ENCODE measurements at places on chromosomes 7 and 10.

DNA sequence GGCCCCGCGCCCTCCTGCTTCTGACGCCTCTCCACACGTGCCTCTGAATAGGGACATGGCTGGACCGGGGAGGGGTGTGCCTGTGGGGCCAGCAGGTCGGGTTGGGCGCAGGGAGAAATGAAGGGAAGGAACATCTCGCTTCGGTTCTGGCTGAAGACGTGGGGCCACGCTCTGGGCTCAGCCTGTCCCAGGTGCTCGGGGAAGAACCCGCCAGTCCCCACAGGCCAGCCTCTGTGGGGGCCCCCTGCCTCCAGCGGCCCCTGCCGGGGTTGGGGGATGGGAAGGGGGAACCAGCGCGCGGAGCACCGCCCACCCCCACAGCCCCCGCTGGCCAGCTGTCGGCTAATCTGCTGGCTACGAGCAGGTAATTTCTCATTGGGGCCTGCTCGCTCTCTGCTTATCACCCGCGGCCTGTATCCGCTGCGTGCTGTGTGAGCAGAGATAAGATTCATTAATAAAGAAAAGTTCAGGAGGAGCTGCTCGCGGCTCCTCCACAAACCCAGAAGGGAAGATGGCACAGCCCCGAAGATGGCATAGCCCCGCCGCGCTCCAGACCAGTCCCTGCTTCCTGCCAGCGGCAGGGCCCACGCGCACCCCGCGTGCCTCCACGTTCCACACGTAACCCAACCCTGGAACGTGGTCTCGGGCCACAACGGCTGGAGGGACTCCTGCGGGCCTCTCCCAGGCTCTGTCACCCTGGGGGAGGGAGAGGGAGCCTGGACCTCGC is 186.2 kb downstream of the ELFN1 start:
- DNase-seq: no peak

DNA sequence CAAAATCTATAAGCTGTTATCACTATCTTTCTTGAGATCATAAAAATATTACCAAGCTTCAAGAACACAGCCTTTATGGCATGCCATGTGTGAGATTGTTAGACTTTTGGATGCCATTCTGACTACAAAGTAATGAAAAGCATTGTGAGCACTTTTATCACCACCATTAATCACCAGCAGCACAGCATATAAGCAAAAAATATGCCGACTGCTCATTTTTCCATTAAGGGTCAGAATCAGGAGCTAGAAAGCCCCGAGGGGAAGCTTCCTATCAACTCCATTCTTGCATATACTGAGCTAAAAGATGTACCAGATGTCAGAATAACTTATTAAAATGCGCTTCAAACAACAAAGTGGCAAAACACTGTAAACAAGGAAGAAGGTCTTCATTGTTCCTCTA is 114.3 kb downstream of the LMBR1 start:
- DNase-seq: no peak

DNA sequence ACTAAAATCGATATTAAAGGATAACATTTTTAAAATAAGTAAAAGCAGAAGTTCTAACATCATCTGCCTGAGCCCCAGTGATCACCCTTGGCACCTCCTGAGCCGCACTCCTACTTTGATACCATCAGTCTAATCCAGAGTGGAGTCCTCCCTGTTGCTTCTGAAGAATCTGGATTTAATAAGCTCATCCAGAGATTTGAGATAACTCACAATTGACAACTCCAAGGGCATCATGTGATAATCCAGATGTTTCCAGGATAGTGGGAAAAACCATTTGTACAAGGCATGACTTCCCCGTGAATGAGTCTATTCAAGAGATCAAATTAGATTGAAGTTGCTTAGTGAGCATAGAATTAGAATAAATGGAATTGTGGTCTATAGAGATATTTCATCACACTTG is 475.8 kb upstream of the C7orf33 start:
- DNase-seq: no peak

GRCh38 chr7:159097661-159098423 is 46.8 kb downstream of the VIPR2 start:
- no peak for DNase-seq

DNA sequence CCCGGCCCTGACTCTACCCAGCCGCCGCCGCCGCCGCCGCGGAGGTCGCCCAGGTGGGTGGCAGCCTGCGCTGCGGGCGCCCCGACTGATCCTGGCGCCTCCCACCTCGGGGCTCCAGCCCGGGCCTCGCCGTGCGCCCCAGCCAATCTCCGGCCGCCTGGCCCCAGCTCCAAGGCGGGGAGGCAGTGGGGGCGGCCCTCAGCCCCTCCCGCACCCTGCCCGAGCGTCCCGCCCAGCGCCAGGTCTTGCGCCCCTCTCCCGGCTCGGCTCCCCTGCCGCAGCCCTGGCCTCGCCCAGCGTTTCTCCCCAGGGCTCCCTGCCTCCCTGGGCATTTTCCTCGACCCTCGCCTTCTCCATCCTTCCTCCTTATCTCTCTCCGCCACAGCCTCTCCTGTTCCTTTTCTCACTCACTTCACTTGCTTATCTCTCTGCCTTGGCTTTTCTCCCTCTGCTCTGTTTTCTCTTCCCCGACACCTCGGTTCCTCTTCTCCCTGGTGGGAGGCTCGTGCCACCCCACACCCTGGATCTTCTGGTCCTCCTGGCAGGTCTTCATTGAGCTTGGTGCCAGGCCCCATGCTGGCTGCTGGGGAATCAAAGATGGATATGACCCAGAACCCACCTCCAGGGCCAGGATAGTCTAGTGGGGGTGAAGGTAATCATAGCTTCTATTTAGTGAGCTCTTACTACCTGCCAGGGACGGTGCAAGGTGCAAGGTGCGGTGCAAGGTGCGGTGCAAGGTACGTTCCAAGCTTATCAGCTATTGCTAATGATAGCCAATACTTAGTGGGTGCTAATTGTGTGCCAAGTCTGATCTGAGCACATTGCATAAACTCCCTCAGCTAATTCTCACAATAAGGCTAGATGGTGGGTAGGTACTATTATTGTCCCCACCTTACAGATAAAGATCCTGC is at the start of gene SFRP5:
Gene SFRP5 (minus strand): TSS at position 87 of the 911 bp plus-strand sequence. CDS start 166 bp downstream, outside the sequence.
- no peak for DNase-seq

GRCh38 chr10:113450046-113450804 is 102.6 kb upstream of the HABP2 start:
- DNase-seq: no peak

DNA sequence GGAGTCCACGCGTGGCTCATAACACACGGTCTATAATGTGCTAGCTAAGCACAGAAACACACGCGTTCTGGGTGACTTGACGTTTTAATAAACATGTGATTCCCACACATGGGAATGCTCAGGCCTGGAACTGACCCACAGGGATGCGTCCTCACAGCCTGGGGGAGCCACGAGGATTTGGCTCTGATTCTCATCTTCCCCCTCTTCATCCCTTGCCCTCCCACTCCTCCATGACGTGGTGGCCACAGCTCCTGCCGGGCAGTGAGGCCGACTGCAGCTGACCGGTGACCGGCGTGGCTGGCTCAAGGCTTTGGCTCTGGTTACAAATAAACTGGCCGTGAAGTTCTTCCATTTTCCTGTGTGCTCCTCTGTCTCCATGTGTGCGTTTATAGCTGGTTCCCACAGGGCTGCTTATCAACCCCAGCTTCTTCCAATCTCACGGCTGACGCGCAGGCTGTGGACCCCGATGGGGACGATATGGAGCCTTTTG is 40.9 kb upstream of the KLF6 start:
- DNase-seq: no peak

GRCh38 chr7:132430861-132431822 is 145.1 kb downstream of the PLXNA4 start:
- DNase-seq: no peak

GRCh38 chr7:142592231-142592630 is 157.0 kb upstream of the PRSS1 start:
- no peak for DNase-seq

DNA sequence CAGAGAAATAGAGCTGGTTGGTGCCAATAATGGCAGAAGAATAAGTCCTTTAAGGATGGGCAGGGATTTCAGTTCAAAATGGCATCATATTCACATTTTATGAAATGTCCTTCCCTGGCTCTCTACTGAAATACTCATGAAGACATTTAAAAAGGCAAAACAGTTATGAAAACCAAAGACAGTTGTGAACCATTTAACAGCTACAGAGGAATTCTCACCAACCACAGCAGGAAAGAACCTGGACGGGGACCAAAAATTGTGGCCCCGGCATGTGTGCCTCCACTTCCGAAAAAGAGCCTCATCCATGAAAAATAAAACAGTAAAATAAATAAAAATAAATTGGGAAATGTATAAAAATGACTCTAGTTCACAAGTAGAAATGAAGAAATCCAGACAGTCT is 539.5 kb downstream of the SUGCT start:
- no peak for DNase-seq

DNA sequence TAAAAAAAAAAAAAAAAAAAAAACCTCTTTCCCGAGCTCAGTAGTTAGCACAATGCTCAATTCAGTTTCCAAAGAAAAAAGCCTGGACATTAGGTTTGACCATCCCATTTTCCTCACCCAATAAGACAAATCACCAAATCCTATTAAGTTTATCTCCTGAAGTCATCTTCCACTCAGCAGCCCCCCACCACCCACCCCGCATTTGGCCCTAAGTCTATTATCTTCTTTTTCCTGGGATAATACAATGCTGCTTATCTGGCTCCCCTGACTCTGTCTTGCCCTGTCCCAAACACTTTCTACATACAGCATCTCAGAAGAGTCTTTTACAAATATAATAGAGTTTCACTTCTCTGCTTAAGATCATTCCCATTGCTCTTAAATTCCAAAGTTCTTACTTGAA is 17.8 kb upstream of the LMOD2 start:
- no peak for DNase-seq

DNA sequence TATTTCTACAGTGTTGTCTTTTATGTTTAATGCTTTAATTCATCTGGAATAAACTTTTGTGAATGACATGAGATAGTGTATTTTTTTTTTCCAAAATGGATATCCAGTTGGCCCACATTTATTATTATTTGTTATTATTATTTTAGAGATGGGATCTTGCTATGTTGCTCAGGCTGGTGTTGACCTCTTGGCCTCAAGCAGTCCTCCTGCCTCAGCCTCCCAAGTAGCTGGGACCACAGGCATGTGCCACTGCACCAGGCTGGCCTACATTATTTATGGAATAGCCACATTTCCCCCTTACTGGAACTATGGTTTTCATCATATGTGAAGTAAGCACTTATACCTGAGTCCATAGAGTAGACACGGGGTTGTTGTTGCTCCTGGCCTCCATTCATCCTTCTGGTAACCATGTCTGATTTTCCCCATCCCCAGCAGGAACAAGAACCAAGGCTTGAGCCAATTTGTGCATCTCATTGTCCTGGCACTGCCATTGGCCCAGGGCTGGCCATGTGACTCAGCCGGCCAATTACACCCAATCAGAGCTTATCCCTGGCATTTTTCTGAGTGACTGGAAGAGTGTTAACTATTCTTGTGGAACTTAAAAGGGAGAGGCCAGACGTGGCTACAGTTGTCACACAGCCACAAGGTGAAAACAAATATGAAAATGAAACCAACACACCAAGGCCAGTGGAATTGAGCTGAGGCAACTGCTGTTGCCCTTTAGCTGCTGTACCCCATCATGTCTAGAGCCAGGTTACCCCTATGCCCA is 23.1 kb downstream of the PRF1 start:
- DNase-seq: no peak

GRCh38 chr7:55094092-55094690 is 75.4 kb downstream of the EGFR start:
- DNase-seq: no peak

DNA sequence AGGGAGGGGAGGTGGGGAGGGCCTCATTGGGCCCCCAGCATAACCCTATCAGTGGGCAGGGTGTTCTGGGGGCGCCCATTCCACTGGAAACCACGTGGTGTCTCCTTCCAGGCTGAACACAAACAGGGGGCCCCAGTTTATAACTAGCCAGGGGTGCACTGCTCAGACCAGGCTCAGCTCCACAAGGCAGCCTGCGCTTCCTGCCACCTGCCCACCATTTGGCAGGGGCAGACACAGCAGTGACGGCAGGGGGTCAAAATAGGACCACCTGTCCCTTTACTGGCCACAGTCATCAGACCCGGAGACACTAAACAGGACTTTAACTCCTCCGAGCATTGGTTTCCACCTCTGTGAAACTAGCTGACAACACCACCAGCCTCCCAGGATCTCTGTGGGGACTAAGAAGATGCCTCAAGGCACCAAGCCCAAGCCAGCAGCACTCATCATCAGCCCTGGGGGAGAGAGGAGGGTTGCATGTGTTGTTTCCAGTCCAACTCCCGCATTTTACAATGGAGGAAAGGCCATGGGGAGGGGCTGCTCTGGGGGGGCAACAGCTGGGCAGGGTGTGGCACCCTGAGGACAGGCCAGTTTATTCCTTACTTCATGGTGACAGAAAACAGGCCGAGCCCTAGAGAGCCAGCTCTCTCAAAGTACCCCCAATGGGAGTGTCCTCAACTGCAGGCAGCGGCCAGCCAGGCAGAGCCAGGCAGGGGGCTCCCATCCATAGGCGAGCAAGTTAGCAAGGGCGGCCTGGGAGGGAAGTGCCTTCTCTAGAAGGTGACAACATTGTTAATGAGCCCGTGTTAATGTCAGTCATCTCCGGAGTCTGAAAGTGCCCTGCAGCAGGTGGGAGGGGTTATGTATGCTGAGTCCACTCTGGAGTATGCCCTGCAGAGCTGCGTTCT is 127.6 kb downstream of the TNS3 start:
- no peak for DNase-seq

DNA sequence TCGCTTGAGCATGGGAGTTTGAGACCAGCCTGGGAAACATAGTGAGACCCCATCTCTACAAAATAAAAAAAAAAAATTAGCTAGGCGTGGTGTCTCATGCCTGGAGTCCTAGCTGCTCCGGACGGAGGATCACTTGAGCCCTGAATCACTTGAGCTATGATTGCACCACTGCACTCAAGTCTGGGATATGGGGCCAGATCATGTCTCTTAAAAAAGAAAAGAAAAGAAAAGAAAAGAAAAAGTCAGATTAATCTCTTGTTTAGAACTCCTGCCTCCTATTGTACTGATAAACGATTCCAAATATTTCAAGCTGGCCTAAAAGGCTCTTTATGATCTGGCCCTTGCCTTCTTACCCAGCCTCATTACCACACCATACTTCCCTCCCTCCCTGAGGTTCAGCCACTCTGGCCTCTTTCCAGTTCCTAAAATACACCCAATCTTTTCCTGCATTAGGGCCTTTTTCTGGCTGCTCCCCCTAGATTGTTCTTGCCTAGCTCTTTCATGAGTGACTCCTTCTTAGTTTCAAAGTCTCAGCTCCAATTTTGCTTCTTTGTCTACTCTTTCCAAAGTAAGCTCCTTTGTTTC is 41.7 kb downstream of the VCL start:
- DNase-seq: no peak

- DNase-seq: no peak
These were observed 89.9 kb downstream of the CDH23 start for GRCh38 chr10:71486484-71487114.

GRCh38 chr7:29657856-29658255 is 94.2 kb downstream of the PRR15 start:
- DNase-seq: no peak

DNA sequence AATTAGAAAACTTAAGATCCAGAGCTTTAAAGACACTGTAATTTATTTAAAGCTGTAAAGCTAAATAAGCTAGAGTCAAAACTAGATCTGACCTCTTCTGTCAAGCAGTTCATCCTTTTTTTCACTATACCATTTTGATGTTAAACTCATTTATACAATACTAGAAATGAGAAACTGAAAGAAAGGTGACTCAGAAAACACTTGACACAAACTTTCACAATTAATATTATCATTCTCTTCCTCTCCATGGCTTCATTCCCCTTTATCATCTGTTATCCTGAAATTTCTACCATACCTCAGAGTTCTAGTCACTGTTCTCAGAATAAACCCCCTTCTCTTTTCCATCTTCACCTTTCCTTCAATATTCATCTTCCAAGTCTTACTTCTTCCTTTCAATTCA is 1.3 kb downstream of the FIGNL1 start:
- DNase-seq: no peak

GRCh38 chr7:47044625-47045024 is 537.3 kb downstream of the TNS3 start:
- DNase-seq: no peak

Data from esophagus squamous epithelium (tissue), 5 donors.